ENCODE measurements at places on chromosomes 3 and 15.

DNA sequence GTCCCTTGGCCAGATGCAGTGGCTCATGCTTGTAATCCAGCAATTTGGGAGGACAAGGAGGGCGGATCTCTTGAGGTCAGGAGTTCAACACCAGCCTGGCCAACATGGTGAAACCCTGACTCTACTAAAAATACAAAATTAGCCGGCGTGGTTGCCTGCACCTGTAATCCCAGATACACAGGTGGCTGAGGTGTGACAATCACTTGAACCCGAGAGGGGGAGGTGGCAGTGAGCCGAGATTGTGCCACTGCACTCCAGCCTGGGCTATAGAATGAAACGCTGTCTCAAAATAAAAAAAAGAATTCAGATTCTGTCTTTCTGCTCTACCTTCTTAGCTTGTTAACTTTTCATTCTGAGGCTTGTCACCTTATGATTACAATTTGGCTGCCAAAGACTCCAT lies 22.1 kb downstream of the MYO5A start:
- no peak for DNase-seq

- no peak for DNase-seq
Measured at GRCh38 chr3:167300207-167300606, 79.9 kb downstream of the ZBBX start.

DNA sequence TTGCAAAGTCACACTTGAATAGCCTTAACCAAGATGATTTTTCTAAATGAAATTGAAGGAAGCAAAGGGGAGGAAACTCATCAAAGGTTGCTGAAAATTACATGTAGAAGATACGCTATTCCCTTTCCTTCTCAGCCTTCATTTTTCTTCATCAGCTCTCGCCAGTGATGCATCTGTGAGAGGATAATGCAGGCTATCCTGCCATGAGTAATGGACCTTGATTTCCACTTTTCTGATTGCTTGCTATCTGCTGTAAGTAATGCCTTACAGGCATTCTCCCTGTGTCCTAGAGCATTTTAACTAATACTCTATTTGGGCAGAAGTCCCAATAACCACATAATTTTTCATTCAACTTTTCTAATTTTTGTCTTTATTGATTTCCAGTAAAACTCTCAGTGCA lies 162.6 kb downstream of the BBX start:
- DNase-seq: no peak

GRCh38 chr3:134483195-134483900 lies 2.4 kb downstream of the ANAPC13 start:
- no peak for DNase-seq

- no peak for DNase-seq
Measured at GRCh38 chr3:102510663-102511062, 75.8 kb downstream of the ZPLD1 start.

DNA sequence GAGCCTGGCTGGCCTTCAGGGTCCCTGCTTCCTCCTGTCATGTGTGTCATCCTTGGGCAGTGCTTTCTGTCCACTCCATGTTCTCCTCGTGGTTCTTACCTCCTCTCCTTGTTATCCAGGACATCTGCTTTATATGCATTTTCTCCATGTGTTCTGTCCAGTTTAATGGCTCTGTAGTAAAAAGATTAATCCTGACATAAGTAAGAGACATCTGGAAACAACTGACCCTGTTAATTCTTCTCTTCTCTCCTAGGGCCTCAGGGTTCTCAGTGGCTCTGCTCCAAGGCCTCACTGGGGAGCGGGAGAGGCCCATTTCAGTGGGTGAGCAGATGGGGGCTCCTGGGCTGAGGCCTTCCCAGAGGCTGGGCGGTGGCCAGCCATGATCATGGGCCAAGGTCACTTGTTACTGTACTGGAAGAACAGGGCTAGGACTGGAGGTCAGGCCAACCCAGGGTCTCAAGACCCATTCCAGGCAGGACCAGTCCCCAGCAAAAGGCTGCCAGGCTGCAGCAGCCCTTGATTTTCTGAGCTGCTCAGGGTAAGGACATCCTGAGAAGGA lies 20.2 kb upstream of the CDCP1 start:
- no peak for DNase-seq

DNA sequence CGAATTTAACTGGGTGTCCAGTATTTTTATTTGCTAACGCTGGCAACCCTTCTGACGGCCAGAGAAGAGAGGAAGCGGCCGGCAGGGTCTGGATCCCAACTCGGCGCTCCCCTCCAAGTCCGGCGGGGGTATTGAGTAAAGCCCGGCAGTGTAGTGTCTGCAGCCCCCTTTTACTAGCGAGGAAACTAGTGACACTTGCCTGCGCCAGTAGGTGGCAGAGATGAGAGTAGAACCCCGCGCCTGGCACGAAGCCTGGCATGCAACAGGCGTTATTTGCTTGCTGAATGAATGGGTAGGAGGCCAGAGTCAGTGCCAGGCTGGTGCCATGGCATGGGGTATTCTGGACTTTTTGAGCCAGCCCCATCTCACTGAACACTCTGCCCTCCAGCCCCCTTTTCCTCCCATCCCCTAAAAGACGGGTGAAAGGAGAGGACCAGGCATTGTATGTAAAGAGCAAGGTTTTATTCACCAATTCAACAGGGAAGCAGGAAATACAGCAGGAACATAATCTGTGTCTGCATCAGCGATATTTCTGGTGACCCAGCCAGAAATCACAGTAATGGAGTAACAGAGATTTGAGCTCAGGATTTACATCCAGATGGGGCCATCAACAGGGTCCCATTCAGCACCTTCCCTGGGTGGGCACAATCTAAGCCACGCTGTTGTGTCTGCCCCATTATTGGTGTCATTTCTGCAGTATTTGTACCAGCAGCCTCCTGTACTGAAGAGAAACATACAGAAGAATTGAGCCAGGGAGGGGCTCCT lies 788 bp upstream of the WDR73 start:
- DNase-seq: peak; percentile 77

DNA sequence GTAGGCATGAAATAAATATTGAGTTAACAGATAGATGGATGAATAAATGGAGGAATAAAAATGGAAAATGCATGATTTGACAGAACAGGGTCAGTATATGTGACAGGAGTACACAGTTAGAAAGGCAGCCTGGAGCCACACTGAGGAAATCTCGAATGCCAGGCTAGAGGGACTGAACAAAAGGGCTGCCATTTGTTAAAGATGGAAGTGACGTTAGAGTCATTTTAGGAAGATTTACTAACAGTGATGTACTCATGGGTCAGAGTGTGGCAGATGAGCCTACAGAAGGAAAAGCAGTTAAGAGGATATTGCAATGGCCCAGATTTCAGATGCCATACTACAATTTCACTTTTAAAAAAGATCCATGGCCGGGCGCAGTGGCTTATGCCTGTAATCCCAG lies 7.4 kb upstream of the TMPRSS7 start:
- no peak for DNase-seq

- DNase-seq: no peak
Measured at GRCh38 chr3:11919390-11919789, 72.7 kb upstream of the TAMM41 start.

DNA sequence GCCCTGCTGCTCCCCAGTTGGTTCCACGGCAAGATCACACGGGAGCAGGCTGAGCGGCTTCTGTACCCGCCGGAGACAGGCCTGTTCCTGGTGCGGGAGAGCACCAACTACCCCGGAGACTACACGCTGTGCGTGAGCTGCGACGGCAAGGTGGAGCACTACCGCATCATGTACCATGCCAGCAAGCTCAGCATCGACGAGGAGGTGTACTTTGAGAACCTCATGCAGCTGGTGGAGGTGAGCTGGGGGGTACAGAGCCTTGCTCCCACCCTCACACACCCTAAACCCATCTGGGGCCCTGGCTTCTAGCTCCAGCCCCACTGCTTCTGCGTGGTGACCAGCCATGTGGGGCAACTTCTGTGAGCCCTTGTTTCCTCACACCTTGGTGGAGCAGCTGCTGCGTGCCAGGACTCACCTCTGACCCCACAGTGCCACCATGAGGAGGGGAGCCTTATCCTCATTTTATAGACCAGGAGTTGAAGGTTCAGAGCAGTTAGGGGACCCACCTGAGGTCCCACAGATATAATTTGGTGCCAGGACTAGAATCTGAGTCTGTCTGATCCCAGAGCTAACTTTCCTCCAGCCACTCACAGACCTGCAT lies 13.3 kb upstream of the LMAN1L start:
- DNase-seq: no peak

- DNase-seq: no peak
Measured at GRCh38 chr3:127867986-127868385, 45.7 kb upstream of the MGLL start.

DNA sequence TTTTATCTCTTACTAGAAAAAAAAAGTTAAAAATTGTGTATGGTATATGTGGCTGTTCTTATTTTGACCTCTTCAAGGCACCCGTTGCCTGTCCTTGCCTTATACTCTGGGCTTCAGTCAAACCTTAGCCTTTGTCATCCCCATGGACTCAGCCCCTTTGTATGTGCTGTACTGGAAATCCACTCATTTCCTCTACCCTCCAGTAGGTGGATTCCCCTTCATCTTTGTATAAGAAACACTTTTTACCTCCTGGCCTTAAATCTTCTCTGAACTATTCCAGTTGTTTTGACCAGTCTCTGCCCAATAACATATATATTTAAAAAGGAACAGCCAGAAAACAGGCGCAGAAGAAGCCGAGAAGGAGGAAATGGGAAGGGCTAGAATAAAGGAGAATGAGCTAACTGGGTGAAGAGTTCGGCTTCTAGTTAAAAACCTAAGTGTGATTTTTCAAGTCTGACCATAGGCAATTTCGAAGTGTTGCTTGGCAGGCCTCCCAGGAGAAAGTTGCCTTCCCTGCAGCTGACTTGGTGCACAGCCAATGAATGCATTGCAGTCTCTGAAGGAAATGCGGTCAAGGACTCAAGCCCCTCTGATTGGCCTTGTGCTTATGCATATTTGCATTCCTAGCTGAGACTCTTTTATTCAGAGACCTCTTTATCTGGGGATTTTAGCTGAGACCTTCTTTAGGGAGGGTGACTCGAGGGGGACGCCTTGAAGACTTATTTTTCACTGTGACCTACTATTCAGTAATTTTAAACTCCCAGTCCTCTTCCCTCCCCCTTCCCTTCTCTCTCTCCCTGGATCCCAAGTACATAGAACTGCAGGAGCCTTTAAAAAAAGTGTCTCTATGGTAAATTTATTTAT lies 277.4 kb downstream of the ROBO1 start:
- no peak for DNase-seq

DNA sequence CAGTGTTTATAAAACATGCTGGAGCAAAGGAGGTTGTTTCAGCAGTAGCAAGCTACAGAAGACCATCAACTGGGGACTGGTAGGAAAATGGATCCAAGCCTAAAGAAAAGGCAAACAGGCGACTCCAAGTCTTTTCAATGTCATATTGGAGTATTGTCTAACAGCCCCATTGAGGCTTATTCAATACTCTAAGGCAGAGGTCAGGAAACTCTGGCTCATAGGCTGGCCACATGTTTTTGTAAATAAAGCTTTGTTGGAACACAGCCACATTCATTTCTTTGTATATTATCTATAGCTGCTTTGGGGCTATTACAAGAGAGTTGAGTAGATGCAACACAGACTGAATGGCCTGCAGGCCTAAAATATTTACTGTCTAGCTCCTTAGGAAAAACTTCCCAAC lies 77.5 kb downstream of the RPL22L1 start:
- DNase-seq: no peak

- no peak for DNase-seq
Measured at GRCh38 chr15:44882499-44882968, 74.0 kb upstream of the TERB2 start.

GRCh38 chr3:14273901-14274611 lies 95.4 kb downstream of the LSM3 start:
- no peak for DNase-seq

GRCh38 chr15:63086947-63087346 lies 34.7 kb upstream of the LACTB start:
- DNase-seq: no peak

DNA sequence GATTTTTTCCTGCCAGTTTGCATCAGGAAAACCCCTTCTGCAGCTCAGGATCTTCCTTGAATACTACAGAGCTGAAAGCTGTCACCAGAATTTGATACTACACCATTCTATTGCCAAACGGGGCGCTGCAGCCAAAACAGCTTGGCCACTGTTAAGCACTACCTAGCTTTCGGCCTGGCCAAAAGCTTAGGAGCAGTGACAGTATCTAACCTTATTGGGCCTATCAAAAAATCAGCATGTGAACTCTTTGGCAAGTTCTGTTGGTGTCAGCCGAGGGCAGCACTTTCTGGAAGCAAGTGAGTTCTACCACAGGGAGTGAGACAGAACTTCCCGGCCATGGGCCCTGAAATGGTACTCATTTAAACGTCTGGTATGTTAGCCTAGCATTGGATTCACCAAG lies 16.1 kb upstream of the GYG1 start:
- no peak for DNase-seq

DNA sequence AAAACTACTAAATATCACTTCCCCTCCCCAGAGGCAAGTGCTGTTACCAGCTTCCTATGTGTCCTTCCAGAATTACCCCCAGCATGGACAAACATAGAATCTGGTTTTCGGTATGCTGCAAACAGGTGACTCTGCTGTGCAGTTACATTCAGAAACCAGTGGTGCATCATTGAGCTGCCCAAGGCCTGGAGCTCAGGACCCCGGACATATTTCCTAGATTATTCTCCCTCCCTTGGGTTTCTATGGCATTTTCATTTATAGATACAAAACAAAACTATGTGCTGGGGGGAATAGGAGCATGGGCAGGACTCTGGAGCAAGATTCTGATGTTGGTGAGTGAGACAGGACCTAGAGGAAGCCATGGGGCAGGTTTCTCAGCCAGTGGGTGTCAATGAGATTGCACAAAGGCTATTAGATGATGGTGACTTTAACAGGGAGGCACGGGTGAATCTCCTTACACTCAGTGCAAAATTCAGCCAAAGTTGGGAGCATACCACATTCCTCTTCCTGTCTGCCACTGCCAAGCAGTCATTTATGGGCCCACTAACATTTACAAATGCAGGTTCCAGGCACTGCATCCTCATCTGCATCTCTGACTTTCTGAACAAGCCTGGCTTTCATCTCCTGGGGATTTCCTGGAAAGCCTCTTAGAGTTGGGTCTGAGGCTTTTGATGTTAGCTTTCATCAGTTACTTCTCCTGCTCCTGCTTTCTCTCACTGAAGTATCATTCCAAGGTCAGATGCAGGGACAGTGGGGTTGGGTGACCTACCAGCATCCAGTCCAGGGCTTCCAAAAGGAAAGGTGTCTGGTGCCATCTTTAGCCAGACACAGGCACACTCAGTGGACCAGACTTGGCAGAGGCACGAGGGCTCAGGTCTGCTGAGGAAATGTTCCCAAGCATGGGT lies 44.5 kb downstream of the CMTM7 start:
- no peak for DNase-seq

- DNase-seq: no peak
Measured at GRCh38 chr15:69474291-69474690, 21.7 kb downstream of the RPLP1 start.

DNA sequence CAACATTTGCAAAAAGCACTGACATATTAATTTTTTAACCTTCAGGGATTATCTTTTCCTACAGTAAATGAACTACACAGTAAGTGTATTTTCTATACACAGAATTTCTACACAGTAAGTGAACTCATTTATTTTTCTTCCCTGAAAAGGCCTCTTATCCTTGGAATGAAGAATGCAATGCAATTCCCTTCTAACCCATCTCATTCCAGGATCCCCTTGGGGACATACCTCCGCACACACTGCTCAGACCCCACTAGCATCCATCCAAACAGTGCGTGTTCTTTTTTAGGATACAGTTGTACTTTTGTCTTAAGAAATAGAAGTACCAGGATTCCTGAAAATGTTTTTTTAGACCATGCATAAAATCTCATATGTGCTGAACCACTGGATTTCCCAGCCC lies 152.8 kb downstream of the UACA start:
- DNase-seq: no peak

Data from activated CD4-positive, alpha-beta T cell treated with anti-CD3 and anti-CD28 coated beads, Interleukin-2, amount 50 U/mL, for 4 hours (primary cell).